ENCODE measurements at places on chromosomes 12 and 14.

GRCh38 chr14:101959277-101959676, 5.1 kb upstream of the DYNC1H1 start:
- no peak for DNase-seq

- DNase-seq, result peak; percentile 48
These were observed 3.8 kb downstream of the CCDC88C start for GRCh38 chr14:91413547-91414474.

DNA sequence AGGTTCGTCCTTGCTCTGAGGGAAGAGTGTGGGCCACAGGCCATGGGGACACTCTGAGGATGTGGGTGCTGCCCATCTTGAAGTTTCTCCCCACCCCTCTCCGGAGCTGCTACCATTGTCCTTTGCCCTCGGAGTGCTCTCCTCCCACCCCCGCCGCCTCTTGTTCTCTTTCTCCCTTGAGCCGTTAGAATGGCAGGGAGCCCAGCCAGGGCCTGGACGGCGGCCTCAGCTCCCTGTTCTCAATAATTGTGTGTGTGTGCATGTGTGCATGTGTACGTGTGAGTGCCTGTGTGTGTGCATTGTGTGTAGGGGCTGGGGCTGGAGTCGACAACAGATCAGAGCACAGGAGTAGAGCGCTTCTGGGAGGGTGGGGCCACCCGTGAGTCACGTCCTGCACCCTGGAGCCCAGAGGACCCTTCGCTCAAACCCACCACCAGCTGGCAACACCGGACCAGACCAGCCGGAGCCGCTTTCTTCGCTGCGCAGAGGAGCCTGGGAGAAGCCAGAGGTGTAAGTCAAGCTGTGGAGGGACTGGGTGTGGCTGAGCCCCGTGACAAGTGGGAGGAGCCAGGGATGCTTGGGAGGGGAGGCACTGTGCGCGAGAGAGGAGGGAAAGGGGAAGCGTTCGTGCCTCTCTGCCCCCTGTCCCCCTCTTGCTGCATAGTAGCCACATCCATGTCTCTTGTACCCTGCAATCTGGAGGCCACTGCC, 25.9 kb upstream of the KCNA5 start:
- DNase-seq, result no peak

GRCh38 chr12:11763760-11764520, 114.5 kb downstream of the ETV6 start:
- no peak for DNase-seq

DNA sequence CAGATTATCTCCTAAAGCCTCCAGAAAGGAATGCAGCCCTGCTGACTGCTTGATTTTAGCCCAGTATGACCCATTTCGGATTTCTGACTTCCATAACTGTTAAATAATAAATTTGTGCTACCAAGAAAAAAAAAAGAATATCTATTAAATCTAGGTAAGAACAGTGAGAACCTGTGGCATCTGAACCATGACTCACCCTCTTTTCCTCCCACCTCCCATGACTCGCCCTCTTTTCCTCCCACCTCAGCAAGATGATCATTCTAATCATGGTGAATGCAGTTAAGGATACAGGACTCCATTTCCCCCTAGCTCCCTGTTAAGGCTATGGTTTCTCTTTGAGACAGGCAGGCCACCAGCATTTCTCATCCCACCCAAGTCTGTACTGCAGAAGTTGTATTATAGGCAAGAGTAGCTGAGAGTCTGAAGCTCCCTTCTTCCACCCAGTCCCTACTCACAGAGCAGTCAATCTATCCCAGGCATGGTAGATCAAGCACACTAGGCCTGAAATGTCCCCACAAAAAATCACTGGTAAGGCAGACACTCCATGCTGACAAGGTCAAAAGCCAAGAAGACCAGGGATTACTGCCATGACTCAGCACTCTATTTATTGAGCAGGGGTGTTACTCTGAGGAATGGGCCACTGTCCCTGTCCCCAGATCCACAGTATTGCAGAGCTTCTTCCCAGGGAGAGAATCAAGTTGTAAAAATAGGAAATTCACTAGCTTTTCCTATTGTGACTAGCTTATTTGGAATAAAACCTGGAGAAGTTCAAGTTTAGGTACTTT, 188.9 kb downstream of the ADAMTS20 start:
- no peak for DNase-seq

GRCh38 chr14:34231626-34232025, 230.4 kb downstream of the SPTSSA start:
- DNase-seq, result no peak

DNA sequence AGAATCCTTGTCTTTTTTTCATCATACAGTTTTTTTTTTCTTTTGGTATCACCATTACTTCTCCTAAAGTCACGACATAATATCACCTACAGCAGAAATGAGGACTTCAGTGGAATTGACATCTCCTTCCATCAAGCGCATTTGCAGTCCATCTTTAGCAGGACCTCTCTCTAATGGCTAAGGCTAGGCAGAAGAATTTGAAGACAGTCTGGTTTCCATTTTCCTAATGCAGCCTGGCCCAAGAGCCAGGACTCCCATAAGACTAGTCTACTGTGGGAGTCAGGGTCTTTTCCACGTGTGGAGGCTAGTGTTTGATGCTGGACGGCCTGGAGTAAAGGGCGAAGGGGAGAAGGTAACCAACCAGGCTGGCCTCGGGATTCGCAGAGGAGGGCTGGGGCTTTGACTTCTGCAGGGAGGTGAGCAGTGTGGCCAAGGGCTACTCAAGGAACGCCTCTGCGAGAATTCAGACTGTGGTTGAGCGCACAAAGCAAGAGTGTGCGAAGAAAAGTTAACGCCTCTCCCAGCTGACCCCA, 769 bp upstream of the ZNF740 start:
- DNase-seq, result peak; percentile 66

- no peak for DNase-seq
These were observed 2.9 kb downstream of the PRPF40B start for GRCh38 chr12:49626169-49626835.

GRCh38 chr12:593396-594270, 69.6 kb downstream of the NINJ2 start:
- DNase-seq, result no peak

DNA sequence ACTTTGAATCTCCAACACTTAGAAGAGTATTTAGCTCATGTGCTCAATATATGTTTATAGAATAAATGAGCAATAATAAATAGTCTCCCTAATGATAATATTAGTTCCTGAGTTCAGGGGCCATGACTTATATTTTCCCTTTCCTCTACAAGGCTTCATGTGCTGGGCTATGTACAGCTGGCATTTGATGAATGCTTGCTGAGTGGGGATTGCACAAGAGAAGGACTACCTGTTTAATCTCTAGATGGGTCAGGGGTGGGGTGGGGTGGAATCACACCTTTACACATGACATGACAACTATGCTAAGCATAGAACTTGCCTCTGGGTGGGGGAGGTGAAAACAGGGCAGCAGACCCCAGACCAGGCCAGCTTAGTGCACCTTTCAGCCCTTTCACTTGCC, 7.6 kb upstream of the ABHD12B start:
- no peak for DNase-seq

DNA sequence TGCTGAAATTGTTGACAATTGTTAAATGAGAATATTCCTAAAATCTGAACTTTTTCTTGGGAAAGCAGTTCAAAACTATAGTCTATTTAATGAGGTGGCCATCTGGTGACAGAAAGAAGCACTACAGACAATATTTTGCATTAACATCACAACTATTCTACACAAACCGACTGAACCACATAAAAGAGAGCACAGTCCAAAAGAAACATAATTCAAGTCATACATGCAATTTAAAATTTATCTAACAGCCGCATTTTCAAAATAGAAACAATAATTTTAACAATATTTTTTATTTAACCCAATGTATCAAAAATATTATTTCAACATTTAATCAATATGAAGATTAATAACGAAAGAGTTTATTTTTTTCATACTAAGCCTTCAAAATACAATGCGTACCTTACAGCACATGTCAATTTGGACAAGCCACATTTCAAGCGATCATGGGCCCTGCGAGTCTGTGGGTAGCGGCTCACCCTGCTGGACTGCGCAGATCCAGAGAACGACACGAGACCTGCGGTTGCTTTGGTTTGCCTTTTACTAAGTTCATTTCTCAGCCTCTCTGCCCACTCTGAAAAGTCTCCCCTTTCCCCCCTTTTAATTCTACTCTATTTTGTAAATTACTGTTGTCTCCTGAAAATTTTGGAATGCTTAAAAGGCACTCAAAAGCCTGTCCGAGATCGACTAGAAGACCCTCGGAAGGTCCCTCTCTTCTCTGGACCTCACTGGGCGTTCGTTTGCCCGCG, 947 bp upstream of the LRRC9 start:
- no peak for DNase-seq

- DNase-seq, result no peak
These were observed 1891.0 kb upstream of the FLRT2 start for GRCh38 chr14:83638748-83639504.

- DNase-seq, result no peak
These were observed 15.4 kb downstream of the TMEM52B start for GRCh38 chr12:10194160-10194670.

DNA sequence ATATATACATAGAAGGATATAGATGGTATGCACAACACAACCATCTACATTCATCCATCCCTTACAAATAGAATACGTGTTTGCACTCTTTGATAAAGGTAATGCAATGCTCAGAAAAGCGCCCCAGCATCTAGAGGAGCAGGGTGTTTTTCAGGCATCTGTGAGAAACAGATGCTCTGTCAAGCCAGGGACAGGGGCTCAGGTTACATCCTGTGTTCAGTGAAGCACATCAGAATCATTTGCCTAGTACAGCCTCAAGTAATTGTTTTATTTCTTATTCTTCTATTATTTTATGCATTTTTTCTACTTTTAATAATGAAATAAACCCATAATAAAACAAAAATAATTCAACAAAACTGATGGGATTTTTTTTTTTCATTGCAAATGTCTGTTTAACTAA, 50.5 kb upstream of the HIF1A start:
- no peak for DNase-seq

GRCh38 chr12:92928421-92928961, 604 bp downstream of the EEA1 start:
- no peak for DNase-seq

GRCh38 chr12:56954958-56955355, 2.5 kb downstream of the RDH16 start:
- no peak for DNase-seq

DNA sequence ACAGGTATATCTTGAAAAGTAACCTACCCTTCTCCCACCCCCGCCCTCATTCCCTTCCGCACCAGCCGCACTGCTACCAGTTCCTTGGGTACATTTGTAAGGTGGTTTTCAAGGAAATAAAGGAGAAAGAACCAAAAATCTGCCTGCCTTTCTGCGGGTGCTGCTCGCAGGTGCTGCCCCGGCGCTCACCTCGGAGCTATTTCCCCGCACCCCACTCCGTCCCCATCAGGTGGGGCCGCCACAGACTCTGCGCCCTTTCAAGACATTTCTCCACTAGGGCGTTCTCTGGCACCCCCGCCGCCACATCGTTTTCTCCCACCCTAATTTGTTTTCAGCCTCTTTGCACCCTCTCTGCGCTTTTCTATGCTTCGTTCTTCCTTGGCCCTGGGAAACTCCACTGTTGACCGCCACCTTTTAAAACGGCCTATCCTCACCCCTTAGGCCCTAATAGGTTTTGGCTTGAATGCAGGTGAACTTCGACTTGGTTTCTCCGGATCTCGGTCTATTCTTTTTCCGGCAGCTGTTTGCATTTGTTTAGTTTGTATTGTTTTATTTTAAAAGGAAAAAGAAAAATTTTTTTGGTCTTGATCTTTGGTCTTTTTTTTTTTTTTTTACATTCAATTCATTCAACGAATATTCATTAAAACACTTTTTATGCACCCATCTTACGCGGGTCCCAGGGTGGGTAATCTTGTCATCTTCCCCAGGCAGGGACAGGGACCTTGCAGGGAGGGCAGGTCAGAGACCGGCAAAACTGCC, 3.0 kb downstream of the VSX2 start:
- no peak for DNase-seq

DNA sequence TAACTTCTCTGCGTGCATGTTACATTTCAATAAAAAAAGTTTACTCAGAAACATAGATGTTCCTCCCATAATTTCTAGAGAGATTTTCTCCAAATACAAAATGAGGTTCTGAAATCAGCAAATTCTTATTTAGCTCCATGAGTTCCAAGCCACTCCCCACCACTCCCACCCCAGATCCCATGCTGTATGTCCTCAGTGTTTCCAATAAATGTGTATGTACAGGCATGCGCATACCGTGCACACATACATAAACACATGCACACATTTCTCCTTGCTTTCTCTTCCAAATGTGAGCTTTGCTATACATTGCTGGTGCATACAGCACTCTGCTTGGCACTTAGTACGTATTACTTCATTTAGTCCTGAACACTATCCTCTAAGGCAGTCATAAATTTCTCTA, 209.7 kb downstream of the MSRB3 start:
- DNase-seq, result no peak

GRCh38 chr12:15808652-15809051, 19.5 kb upstream of the EPS8 start:
- DNase-seq, result no peak

GRCh38 chr14:99981806-99982205, 83.4 kb upstream of the EVL start:
- DNase-seq, result no peak

DNA sequence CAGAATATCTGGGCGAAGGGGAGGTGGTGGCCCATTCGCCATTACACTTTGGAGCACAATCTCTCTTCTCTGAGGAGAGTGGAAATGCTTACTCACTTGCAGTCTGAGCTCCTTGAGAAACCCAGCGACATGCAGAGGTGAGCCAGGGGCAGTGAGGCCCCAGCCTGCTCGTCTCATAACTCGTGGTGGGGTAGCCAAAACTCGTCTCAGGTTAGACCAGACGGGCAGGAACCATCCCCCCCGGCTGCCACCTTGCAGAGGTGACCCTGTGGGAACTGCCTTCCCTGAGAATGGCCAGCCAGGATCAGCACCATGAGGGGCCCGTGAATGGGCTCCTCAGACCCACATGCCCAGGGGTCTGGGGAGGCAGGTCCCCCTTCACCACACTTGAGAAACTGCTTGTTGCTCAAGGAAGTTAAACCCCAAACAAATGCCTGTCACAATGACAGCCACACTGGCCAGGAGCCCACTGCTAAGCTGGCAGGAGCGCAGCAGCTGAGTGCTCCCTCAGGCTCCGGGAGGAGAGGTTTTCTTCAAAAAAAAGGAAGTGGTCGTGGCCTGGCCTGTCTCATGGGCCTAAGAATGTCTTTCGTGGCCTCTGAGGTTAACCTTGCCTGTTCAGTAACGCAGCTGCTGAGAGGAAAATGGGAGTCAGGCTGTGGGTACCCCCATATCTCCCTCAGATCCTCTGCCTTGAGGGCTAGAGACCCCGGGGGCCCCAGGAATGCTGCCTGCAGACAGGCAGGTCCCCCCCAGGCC, 9.2 kb upstream of the ALDH2 start:
- no peak for DNase-seq

GRCh38 chr12:128844031-128844635, 9.1 kb upstream of the GLT1D1 start:
- DNase-seq, result peak; percentile 6

DNA sequence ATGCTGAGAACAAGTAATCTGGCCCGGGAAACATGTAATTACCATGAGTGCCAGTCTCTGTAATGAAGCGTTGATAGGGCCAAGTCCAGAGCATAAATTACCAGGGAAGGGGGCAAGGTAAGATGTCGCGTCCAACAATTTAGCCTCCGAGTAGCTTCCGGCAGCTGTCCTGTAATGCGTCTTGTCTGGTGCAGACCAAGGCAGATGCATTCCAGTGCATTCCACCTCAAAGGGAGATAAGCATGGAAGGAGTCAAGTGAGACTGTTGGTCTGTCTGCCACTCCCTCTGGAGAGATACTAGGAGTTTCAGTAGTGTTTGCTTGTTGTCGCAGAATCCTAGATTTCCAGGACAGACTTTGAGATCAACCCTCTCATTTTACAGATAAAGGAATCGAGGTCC, 218.3 kb downstream of the AACS start:
- no peak for DNase-seq

GRCh38 chr12:65825183-65825506, 862 bp downstream of the HMGA2 start:
- DNase-seq, result no peak

GRCh38 chr12:105462831-105463230, 132.3 kb downstream of the C12orf75 start:
- no peak for DNase-seq

Data from caudate nucleus (tissue), 63 donors.